Activated T-helper 9 cell treated with anti-CD3 and anti-CD28 coated beads, Interleukin-2, amount 50 U/mL, for 16 hours (primary cell): ENCODE measurements at places on chromosomes 6 and 20.

DNA sequence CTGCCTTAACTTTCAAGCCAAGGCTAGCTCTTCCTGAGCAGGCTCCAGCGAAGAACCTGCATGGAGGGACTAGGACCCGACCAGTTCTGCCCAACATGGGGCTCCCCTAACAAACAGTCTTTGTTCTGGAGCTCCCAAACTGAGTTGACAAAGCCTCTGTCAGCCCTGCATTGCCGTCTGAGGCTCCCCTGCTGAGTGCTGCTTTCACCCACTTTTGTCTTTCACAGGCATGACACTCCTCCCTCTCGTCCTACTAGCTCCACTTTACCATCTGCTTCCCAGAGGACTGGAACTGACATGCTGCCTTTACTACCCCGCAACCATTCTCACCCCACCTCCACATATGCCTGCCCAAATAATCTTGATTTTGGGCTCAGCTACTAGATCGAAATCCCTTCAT is 45.1 kb upstream of the B4GALT5 start:
- no peak for DNase-seq

- DNase-seq, result peak; percentile 23
These were observed 8.6 kb downstream of the AARS2 start for GRCh38 chr6:44304282-44305199.

- no peak for DNase-seq
These were observed 49.5 kb downstream of the UNC5CL start for GRCh38 chr6:40989204-40990169.

DNA sequence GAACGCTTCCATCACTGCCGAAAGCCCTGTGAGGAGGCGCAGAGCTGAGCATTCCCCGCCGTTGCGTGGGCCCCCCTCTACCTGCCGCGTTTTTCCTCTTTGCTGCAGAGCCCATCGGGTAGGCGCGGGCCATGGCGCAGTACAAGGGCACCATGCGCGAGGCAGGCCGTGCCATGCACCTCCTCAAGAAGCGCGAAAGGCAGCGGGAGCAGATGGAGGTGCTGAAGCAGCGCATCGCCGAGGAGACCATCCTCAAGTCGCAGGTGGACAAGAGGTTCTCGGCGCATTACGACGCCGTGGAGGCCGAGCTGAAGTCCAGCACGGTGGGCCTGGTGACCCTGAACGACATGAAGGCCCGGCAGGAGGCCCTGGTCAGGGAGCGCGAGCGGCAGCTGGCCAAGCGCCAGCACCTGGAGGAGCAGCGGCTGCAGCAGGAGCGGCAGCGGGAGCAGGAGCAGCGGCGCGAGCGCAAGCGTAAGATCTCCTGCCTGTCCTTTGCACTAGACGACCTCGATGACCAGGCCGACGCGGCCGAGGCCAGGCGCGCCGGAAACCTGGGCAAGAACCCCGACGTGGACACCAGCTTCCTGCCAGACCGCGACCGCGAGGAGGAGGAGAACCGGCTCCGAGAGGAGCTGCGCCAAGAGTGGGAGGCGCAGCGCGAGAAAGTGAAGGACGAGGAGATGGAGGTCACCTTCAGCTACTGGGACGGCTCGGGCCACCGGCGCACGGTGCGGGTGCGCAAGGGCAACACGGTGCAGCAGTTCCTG is 693 bp downstream of the FAM50B start:
- DNase-seq, result no peak

DNA sequence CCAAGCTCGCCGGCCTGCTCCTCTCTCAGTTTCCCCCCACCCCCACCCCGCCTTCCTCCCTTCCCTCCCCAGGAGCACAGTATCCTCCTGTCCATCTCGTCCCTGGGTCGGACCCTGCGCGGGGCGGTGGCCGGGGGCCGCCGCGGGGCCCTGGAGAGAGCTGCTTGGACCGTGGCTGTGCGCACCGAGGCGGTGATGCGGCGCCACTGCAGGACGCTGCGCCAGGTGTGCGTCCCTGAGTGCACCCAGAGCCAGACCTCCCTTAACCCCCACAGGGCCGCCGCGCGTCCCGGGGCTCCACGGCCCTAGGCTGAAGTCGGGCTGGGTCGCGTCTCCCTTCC is 2.2 kb downstream of the C20orf204 start:
- no peak for DNase-seq

- DNase-seq, result peak; percentile 27
These were observed 20.7 kb downstream of the GTPBP2 start for GRCh38 chr6:43608310-43608763.

DNA sequence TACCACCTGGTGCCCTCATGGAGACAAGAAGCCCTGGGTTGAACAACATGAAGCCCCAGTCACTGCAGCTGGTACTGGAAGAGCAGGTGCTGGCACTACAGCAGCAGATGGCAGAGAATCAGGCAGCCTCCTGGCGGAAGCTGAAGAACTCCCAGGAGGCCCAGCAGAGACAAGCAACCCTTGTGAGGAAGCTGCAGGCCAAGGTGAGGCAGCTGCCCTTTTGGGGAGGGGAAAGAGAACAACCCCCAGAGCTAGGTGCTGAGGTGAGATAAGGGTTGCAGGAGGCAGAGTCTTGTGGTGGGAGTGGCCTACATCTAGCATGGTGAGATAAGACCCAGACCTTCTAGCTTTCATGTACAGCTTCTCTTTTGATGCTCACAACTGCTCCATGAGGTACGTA is 7.0 kb downstream of the CEP250 start:
- no peak for DNase-seq

DNA sequence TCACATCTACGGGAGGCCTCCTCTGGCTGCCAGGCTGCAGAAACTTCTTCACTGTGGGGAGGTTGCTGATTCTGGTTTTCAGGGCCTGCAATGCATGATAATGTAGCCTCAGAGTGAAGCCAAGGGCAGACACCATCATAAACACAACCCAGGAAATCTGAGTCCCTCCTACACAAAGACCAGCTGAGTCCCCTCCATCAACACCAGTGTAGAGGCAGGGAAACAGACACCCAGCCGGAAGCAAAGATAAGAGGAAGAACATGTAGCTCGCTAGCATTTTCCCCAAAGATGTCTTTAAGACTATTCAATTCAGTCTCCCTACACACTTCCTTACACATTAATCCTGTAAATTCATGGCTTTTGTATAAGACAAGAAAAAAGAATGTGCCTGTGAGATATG is 23.6 kb downstream of the GSTA2 start:
- DNase-seq, result no peak

- no peak for DNase-seq
These were observed 149.7 kb upstream of the SIM1 start for GRCh38 chr6:100614386-100614785.

- no peak for DNase-seq
These were observed 19.0 kb upstream of the BHLHE23 start for GRCh38 chr20:63025534-63026331.

DNA sequence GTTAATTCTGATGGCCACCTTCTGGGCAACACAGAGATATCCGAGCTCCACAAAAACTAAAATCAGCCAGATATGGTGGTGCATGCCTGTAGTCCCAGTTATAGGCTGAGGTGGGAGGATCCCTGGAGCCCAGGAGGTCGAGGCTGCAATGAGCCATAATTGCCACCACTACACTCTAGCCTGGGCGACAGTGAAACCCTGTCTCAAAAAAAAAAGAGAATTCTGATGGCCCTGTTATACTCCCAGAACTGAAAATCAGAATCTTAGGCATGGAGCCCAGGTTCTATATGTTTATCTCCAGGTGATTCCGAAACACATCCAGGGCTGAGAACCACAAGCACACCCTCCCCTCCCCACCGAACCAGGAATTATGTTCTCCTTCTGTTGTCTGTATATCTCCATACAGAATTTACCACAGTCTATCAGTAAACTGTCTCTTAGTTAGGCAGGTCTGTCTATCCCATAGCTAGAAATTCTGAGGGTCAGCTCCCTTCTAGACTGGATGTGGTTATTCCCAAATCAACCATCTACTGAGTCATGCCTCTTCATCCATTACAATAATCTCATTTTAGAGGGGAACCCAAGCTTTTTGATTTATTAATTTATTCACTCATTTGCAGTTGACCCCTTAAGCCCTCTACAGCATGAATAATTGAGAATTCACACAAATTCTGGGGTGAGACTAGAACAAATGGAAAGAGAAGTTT is 24.8 kb upstream of the CCND3 start:
- DNase-seq, result no peak

DNA sequence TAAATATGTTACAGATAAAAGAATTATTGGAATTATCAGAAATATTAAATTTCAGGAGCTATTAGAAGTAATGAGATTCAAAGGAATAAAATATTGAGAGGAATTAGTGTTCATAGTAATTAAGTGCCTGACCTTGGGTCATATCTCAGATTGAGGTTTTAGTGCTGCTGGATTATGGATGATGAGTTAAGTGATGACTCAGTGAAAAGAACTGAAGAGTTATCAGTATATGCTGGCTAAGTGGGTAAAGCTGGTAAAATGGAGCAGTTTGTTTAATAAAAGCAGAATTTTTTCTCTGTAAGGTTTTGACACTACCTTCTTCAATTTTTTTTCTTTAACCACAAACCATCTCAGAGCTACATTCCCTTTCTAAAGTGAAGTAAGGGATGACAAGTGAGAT is 206.7 kb downstream of the MANEA start:
- DNase-seq, result no peak

DNA sequence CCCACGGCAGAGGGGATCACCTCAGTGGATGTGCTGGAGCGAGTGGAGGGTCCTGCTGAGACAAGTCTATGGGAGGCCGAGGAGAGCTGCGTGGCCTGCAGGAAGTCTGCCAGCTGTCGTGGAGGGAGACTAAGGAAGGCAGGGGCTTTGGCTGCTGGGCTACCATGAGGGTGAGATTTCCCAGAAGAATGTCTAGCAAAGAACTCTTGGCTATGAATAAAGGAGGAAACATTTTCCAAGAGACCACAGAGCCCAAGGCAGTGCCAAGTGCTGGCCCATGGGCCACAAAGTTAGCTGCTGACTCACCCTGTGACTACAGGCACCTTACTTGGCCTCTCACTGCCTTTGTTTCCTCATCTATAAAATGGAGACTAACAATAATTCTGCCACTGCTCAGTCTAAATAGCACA is 73.4 kb downstream of the PRDM1 start:
- no peak for DNase-seq

GRCh38 chr6:11423072-11423471 is 114.5 kb upstream of the TMEM170B start:
- no peak for DNase-seq

DNA sequence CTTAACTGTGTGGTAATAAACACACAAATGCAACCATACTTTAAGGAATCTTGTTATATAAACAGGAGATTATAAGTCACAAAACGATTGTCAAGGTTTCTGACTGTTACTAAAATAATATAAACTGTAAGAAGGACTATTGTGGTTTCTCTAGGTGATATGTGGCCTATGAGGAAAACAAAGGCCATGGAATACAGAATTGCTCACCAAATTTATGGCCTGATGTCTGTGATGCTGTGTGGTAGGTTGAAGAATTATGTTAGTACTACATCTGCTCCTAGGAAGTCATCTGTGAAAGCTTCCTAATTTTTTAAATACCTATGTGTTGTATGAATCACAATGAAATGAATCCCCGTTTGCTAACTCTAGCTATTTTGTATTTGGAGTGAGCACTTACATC is 875.4 kb upstream of the MAP3K7 start:
- DNase-seq, result no peak

- no peak for DNase-seq
These were observed 19.1 kb upstream of the AAR2 start for GRCh38 chr20:36217226-36217625.

DNA sequence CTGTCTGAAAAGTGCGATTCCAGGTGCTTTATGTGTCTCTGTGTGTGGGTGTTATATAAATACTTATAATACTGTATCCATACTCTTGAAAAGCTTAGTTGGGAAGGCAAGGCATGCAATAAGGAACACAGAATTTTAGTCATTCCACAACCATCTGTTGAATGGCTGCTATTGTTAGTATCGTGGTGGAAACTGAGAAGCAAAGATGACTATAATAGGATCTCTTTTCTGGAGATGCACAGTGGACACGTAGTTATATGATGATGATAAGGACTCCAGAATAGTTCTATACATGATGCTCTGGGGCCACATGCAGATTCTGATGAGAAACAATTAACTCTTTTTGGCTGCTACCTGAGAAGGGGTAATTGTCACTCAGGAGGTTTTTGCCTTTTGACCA is 25.2 kb downstream of the ESR1 start:
- no peak for DNase-seq

- no peak for DNase-seq
These were observed 652.5 kb upstream of the EPHA7 start for GRCh38 chr6:94071835-94072234.

GRCh38 chr6:47195011-47195650 is 114.6 kb downstream of the TNFRSF21 start:
- no peak for DNase-seq

DNA sequence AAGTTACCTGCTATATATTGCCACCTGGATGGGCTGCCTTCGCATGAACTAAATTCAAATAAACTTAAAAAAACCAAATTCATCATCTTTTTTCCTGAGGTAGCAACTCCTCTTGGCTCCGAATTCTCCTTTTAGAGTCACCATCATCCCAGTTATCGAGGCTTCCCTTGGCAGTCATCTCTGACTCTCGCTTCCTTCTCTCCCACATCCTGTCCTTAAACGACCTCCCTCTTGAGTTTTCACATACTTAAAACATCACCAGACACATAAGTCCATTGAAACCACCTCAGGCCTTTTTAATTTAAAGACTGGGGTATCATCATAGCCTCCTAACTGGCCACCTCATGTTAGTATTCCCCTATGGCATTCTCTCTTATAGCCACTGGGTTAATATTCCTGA is 296.1 kb upstream of the FLRT3 start:
- DNase-seq, result no peak

DNA sequence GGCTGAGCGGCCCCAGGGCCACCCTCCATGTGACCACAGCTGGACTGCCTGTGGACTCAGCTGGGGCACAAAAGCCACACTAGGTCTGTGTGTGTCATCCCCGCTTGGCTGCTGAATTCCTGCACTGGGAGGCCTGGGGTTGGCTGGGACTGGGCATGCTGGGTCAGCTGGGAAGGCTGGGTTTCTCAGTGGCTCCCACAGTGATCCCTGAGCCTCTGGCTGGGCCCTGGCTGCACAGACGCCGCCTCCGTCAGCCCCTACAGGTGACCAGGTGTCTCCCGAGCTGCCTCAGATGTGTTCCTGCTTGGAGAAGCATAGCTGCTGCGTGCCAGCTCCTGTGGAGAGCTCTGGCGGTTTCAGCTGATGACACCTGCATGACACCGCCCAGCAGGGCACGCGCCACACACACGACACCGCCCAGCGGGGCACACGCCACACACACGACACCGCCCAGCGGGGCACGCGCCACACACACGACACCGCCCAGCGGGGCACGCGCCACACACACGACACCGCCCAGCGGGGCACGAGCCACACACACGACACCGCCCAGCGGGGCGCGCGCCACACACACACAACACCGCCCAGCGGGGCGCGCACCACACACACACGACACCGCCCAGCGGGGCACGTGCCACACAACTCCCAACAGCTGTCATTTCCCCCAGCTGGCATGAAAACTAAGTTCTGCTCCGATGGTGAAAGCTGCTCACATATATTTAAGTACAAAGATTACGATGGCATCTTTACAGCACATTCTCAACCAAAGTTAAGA is 88.8 kb downstream of the TAF4 start:
- DNase-seq, result no peak
